ENCODE measurements at places on chromosomes 4 and X.

- no peak overlapping the region for H3K4me3 ChIP-seq
- H3K27me3 ChIP-seq = peaks cover 6% of the 10 kb centered on the region
- no peaks in the 10 kb centered on the region for H3K36me3 ChIP-seq
- no peak overlapping the region for H3K27ac ChIP-seq
These were observed 63.2 kb downstream of the MGST2 start for GRCh38 chr4:139728840-139729239.

GRCh38 chr4:37675587-37676290 is 10.4 kb downstream of the RELL1 start:
- peaks cover 21% of the 10 kb centered on the region for H3K36me3 ChIP-seq
- peaks cover 71% of the 10 kb centered on the region for H3K4me1 ChIP-seq
- H3K27ac ChIP-seq = peak overlapping the region; percentile 46
- no peaks in the 10 kb centered on the region for H3K27me3 ChIP-seq
- peak overlapping the region; percentile 47 for H3K4me3 ChIP-seq
- DNase-seq = no peak

GRCh38 chr4:44342800-44343199 is 105.8 kb downstream of the KCTD8 start:
- no peaks in the 10 kb centered on the region for H3K36me3 ChIP-seq
- H3K27me3 ChIP-seq = no peaks in the 10 kb centered on the region
- H3K4me3 ChIP-seq = no peak overlapping the region

GRCh38 chrX:1466232-1466661 is 13.5 kb upstream of the ASMTL start:
- DNase-seq = peak; percentile 5
- peaks cover 89% of the 10 kb centered on the region for H3K4me1 ChIP-seq
- H3K4me3 ChIP-seq = no peak overlapping the region
- peaks cover 3% of the 10 kb centered on the region for H3K36me3 ChIP-seq
- no peak overlapping the region for H3K27ac ChIP-seq

DNA sequence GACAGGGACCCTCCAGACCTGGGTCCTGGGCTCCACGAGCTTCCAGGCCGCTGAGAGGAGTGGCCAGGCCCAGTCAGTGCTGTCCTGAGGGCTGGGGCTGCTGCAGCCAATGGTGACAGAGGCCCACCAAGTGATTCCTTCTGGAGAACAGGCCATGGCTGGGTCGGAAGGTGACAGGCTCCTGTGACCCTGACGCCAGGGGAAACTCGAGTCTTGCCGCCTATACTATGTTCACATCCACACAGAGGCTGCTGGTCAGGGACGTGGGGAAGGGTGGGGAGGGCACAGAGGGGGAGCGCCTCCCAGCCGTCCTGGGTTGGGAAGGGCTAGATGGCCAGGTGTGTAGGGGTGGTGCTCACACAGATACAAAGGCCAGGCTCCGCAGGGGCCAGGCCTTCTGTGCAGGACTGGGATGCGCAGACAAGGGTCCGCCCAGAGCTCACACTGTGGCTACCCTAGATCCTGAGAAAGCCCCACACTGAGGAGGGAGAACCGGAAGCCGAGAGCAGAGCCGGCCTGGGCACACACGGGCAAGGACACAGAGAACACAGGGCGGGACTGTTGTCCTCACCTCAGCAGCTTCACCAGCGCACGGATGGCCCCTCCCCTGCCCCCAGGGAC is 81.4 kb downstream of the HTRA3 start:
- no peaks in the 10 kb centered on the region for H3K27me3 ChIP-seq
- no peaks in the 10 kb centered on the region for H3K4me1 ChIP-seq
- no peak for DNase-seq

DNA sequence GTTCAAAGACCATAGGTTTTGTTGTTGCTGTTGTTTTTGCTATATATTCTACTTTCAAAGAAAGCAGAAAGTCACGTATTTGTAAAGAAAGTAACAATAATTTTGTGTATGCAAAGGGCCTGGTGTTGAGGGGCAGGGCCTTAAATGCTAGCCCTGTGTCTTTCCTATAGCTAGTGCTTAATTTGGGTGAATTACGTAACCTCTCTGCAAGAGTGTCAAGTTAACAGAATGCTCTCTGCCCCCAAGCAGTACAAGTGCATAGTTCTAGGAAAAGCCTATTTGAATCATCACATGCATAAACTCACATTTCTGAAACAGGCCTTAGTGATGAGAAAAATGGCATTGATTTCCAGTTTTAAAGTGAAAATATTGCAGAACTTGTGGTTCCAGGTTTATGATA is 663.6 kb downstream of the STIM2 start:
- no peak overlapping the region for H3K4me3 ChIP-seq
- no peak for DNase-seq
- no peaks in the 10 kb centered on the region for H3K27me3 ChIP-seq
- no peak overlapping the region for H3K27ac ChIP-seq

- H3K27ac ChIP-seq = peak overlapping the region; percentile 61
- peaks cover 16% of the 10 kb centered on the region for H3K36me3 ChIP-seq
- no peaks in the 10 kb centered on the region for H3K27me3 ChIP-seq
- no peak overlapping the region for H3K4me3 ChIP-seq
- DNase-seq = no peak
These were observed 7.5 kb downstream of the NEK1 start for GRCh38 chr4:169604903-169605331.

- no peak overlapping the region for H3K27ac ChIP-seq
- no peak overlapping the region for H3K4me3 ChIP-seq
- H3K36me3 ChIP-seq = peaks cover 20% of the 10 kb centered on the region
- H3K4me1 ChIP-seq = peaks cover 11% of the 10 kb centered on the region
These were observed 1.2 kb upstream of the MORF4L2 start for GRCh38 chrX:103687696-103688201.

DNA sequence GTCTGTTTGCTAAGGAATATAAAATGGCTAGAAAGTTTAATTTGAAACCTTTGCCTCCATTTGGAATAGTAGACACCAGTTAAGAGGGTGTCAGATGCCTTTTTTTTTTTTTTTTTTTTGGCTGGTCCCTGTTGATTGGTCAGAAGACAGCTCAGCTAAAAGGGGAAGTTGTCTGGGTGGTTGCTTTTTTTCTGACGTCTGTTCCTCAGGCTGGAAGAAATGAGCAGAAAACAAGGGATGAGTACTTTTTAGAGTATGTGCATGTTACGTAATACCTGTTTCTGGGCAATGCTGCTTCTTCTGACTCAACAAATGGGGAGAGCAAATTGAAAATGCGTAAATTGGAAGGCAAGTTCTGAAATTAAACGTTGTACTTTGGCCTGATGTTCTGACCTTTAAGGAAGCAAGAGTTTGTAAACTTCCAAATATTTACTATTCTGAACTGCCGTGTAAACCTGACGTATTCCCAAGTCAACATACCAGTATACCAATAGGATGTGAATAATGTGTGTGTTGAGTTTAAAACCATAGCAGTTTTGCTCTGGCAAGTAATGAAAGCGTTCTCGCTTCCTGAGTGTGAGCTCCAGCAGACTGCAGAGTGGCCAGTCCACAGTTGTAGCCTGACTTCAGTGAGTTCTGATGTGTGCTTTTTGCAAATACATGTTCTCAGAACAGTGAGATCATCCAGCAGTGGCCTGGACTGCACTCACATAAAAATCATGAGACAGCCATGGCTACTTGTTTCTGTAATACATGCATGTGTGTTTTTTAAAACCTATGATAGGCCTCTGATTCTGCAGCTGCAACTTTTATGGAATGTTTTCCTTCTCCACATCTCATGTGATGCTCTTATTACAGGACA is 1.7 kb downstream of the SAT1 start:
- no peak for DNase-seq
- peak overlapping the region; percentile 88 for H3K4me3 ChIP-seq
- H3K27me3 ChIP-seq = no peaks in the 10 kb centered on the region
- H3K27ac ChIP-seq = peak overlapping the region; percentile 91
- peaks cover 42% of the 10 kb centered on the region for H3K4me1 ChIP-seq

DNA sequence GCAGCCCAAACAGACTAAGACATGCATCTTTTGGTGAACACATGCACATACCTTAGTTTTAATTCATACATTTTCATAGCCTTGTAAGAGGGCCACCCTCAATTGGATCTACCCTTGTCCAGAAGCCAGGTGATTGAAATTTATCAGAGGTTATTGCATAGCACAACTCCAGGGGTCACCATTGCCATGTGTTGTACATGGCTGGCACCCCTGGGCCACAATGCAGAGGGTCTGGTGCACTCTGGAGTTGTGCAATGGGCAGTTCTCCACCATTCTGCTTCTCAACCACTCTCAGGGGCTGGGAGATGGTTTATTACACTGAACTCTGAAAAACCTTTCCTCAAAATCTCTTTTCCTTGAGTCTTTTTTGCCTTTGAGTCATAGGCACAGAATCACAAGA is 184.4 kb upstream of the CXorf66 start:
- H3K4me3 ChIP-seq = no peak overlapping the region
- H3K27ac ChIP-seq = no peak overlapping the region
- no peaks in the 10 kb centered on the region for H3K36me3 ChIP-seq

DNA sequence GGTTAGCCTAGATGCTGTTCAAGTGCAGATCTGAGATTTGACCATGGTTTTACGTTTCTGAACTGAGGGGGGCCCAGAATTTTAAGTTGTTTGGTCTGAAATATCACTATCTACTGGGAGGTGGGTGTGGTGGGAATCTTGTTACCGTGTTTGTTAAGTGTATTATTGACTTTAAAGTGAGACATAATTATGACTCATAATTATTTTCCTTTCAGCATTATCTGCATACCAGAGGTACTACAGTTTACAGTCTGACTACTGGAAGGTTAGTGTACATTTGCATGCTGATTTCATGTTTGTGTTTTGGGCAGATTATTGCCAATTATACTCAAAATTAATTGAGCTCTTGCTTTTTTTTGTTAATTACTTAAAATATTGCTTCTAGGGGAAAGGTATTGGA is 101.5 kb downstream of the KDM6A start:
- H3K4me1 ChIP-seq = peaks cover 27% of the 10 kb centered on the region
- peaks cover 35% of the 10 kb centered on the region for H3K36me3 ChIP-seq

DNA sequence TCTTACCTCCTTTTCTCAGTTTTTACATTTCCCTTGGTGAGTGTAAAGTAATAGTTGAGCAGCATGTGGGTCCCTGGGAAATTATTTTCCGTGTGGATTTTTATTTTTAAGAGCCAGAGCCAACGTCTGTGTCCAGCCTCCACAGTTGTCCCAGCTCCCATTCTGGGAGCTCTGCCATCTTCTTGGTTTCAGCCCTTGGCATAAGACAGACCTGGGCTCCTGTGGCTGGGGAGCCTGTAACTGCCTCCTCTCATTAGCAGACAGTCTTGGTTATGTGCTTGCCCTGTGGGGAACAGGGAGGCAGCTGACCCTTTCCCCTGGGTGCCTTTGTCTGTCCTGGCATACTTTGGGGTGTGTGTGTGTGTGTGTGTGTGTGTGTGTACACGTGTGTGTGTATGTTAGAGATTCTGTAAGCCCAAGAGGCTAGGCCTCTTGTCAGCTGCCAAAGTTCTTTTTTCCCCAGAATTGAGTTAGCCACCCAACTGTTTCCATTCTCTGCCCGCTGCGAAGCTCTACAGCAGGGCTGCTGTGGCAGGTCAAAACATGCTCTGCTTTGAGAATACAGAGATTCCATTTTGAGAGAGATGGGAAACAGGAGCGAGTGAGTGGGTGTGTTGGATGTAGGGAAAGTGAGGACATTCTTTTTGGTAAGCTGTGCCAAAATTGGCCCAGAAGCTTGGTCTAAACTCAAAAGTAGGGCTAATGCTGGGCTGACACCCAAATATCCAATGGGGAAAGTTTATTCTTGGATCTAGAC is 140.7 kb downstream of the TMEM164 start:
- H3K4me3 ChIP-seq = no peak overlapping the region
- peaks cover 3% of the 10 kb centered on the region for H3K36me3 ChIP-seq
- H3K27ac ChIP-seq = no peak overlapping the region
- H3K27me3 ChIP-seq = no peaks in the 10 kb centered on the region
- peaks cover 3% of the 10 kb centered on the region for H3K4me1 ChIP-seq

- no peak overlapping the region for H3K27ac ChIP-seq
- no peak for DNase-seq
- no peaks in the 10 kb centered on the region for H3K36me3 ChIP-seq
These were observed 36.2 kb upstream of the DHRSX start for GRCh38 chrX:2536974-2537373.

- H3K27me3 ChIP-seq = no peaks in the 10 kb centered on the region
- H3K36me3 ChIP-seq = peaks cover 20% of the 10 kb centered on the region
- H3K4me3 ChIP-seq = no peak overlapping the region
- no peaks in the 10 kb centered on the region for H3K4me1 ChIP-seq
- no peak overlapping the region for H3K27ac ChIP-seq
- DNase-seq = no peak
These were observed 38.1 kb downstream of the TMEM156 start for GRCh38 chr4:38994135-38994534.

GRCh38 chr4:1255151-1255550 is 6.2 kb upstream of the CTBP1 start:
- H3K27ac ChIP-seq = peak overlapping the region; percentile 65
- H3K4me1 ChIP-seq = peaks cover 85% of the 10 kb centered on the region
- H3K4me3 ChIP-seq = no peak overlapping the region
- no peaks in the 10 kb centered on the region for H3K27me3 ChIP-seq
- peaks cover 38% of the 10 kb centered on the region for H3K36me3 ChIP-seq

DNA sequence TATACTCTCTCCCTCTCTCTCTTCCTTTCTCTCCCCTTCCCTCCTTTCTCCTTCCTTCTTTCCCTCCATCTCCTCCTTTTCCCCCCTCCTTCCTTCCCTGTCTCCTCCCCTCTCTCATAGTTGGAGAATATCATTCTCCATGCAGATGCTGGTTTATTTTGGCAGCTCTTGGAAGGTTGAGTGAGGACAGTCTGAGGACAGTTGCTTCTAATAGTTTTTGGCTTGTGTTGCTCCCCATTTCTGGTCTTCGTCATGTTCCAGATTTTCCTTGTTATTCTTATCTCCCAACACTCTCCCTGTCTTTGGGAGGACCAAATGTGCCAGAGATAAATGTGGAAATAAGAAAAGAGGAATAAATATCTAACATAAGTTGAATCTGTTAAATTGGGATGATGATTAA is 263.0 kb downstream of the FRMPD4 start:
- no peaks in the 10 kb centered on the region for H3K4me1 ChIP-seq
- no peaks in the 10 kb centered on the region for H3K36me3 ChIP-seq
- no peak overlapping the region for H3K27ac ChIP-seq
- DNase-seq = no peak
- no peaks in the 10 kb centered on the region for H3K27me3 ChIP-seq

DNA sequence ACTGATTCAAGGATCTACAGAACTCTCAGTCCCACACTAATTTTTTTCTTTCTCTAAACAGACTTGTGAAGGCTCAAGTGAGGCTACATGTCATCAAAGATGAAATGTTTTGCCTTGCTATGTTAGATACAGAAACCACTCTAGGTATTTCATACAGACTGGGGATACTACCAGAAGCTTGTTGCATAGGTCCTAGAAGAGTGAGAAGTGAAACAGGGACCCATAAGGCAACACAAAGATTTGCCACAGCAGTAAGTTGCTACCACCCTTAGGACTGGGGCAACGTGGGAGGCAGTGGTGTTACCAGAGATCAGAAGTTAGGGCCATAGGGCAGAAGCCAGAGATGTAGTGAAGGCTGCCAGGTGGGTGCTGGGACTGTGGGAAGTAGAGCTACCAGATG is 50.7 kb upstream of the MID1IP1 start:
- H3K36me3 ChIP-seq = no peaks in the 10 kb centered on the region
- DNase-seq = no peak
- no peak overlapping the region for H3K27ac ChIP-seq
- no peak overlapping the region for H3K4me3 ChIP-seq

DNA sequence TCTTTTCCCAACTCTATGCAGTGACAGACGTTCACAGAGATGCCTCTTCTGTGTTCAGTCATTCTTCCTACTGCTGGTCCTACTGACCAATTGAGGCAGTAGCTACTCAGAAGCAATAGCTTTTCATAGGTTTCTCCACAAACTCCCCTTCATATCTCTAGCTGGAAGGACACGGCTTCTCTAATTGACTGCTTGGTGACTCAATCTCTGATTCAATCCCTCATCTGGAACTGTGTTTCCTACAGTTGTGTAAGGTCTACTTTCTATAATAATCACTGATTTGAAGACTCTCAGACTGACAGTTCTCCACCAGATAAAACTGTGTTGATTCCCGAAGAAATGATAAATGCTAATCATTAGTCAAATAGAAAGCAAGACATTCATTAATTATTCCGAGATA is 111.5 kb downstream of the DTHD1 start:
- no peak overlapping the region for H3K27ac ChIP-seq
- H3K36me3 ChIP-seq = no peaks in the 10 kb centered on the region
- no peaks in the 10 kb centered on the region for H3K27me3 ChIP-seq

All from activated naive CD8-positive, alpha-beta T cell treated with anti-CD3 and anti-CD28 coated beads, Interleukin-2, amount 50 U/mL, for 24 hours (primary cell).